Thymus (tissue), 14 donors: ENCODE measurements at places on chromosomes 3 and 15.

DNA sequence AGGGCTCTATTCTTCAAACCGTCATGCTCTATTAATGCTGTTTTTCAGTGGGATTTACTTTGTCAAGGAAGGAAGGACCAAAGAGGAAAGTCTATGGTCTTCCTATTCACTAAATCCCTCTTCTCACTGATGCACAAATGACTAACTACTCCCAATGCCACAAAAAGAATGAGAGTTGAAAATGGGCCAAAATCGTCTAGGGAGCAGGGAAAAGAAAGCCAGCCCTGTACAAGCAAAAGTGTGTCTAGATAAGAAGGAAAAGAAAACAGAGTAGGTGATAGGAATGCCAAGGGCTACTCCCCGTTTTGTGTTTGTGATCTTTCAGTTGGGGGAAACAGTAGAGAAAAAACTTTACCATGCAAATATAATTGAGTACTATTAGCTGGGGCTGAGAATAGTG lies 97.2 kb upstream of the TMCO5A start:
- no peak for DNase-seq
- no peak overlapping the region for H3K27ac ChIP-seq
- H3K4me3 ChIP-seq: no peak overlapping the region

- no peaks in the 10 kb centered on the region for H3K4me1 ChIP-seq
- no peak overlapping the region for H3K4me3 ChIP-seq
- H3K27ac ChIP-seq: no peak overlapping the region
- no peaks in the 10 kb centered on the region for H3K27me3 ChIP-seq
- H3K36me3 ChIP-seq: no peaks in the 10 kb centered on the region
These were observed 61.6 kb upstream of the EIF1B start for GRCh38 chr3:40247714-40248454.

DNA sequence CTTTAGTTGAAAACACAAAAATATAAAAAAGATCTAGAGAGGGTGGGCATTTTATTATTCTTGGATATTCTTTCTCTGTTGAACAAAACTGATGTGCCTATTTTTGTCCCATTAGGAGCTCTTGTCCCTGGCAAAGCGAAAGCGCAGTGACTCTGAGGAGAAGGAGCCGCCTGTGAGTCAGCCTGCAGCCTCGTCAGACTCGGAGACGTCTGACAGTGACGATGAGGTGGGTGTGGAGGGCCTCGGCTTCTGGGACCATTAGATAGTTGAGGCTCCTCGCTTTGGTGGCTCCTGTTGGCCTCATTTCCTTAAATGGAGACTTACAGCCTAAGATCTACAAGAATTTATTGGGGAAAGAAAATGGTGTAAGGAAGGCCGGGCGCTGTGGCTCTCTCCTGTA lies 21.3 kb downstream of the RTF1 start:
- DNase-seq: no peak
- no peak overlapping the region for H3K27ac ChIP-seq
- no peaks in the 10 kb centered on the region for H3K4me1 ChIP-seq
- H3K4me3 ChIP-seq: no peak overlapping the region
- peaks cover 27% of the 10 kb centered on the region for H3K36me3 ChIP-seq

GRCh38 chr3:16289144-16289889 lies 24.3 kb downstream of the OXNAD1 start:
- no peak for DNase-seq
- no peaks in the 10 kb centered on the region for H3K27me3 ChIP-seq
- H3K36me3 ChIP-seq: peaks cover 34% of the 10 kb centered on the region

DNA sequence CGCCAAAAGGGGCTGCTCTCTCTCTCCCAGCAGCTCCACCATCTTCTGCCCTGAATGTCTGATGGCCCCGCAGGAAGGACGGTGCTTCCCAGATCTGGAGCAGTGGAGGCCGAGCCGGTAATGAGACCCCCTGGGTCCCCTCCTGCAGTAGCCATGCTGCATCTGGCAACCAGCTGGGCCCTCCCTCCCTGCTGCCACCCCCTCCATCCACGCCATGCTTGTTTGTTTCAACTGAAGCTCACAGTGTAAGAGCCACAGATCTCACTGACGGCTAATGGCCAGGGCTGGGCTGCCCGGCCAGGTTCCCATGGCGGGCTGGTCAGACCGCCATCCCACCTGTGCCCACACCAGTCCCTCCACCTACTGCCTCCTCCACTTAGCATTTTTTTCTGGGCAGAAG lies 260.8 kb downstream of the UACA start:
- no peak overlapping the region for H3K27ac ChIP-seq
- no peak for DNase-seq
- no peaks in the 10 kb centered on the region for H3K36me3 ChIP-seq
- peaks cover 19% of the 10 kb centered on the region for H3K27me3 ChIP-seq
- peaks cover 60% of the 10 kb centered on the region for H3K4me1 ChIP-seq

GRCh38 chr3:171838218-171838720 lies 4.9 kb upstream of the TMEM212 start:
- H3K36me3 ChIP-seq: no peaks in the 10 kb centered on the region
- H3K27ac ChIP-seq: no peak overlapping the region
- H3K27me3 ChIP-seq: no peaks in the 10 kb centered on the region
- DNase-seq: no peak
- H3K4me1 ChIP-seq: no peaks in the 10 kb centered on the region

DNA sequence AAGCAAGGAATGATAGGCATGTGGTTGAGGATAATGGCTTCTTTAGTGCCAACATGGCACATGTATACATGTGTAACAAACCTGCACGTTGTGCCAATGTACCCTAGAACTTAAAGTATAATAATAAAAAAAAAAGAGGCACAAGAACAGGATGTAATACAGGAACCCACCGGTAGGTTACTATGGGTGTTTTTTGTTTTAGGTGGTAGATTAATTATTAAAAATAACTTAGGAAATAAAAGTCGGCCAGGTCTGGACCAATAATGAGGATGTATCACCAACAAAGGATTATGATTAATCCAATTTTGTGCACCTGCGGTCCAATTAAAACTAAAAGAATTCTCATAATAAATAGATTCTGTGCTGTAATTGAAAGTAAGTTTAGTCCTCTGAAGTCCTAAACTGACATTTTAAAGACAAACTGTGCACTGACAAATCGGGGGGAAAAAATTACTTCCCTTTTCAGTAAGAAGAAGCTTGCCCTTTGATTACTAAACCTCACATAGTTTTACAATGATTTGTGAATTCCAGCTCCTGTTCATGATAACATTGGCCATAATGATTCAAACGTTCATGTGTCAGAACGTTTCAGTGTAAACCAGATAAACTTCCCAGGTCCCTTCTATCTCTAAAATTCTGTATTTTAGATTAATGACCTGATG lies 62.2 kb downstream of the CASR start:
- H3K4me1 ChIP-seq: no peaks in the 10 kb centered on the region
- no peaks in the 10 kb centered on the region for H3K36me3 ChIP-seq
- H3K27me3 ChIP-seq: no peaks in the 10 kb centered on the region
- DNase-seq: no peak
- no peak overlapping the region for H3K4me3 ChIP-seq
- no peak overlapping the region for H3K27ac ChIP-seq

DNA sequence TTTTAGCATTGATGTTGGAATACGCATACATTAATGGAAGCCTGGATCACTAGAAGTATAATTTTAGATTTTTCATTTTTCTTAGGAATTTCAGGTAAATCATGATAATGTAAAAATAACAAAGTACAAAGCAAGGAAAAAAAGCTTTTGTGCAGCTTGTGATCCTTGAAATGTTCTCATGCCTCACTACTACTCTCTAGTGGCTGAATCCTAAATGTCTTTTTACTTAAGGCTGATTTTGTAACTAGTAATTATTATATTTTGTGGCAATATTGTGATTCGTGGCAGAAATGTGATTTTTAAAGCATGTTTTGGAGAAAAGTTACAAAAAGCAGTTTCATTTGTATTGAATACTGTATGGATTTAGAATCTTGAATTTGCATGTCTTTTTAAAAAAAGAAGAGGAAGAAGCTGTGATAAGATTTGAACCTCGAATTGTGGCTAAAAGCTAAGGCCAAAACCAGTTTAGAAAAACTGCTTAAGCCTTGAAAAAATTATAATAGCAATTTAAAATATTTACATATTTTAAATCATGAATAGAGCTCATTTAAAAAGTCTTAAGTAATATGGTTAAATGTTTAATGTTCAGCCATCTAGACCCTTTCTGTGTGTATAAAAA lies 39.0 kb downstream of the U2SURP start:
- no peak overlapping the region for H3K27ac ChIP-seq
- H3K4me1 ChIP-seq: no peaks in the 10 kb centered on the region
- no peak overlapping the region for H3K4me3 ChIP-seq
- H3K36me3 ChIP-seq: peaks cover 70% of the 10 kb centered on the region
- DNase-seq: no peak

DNA sequence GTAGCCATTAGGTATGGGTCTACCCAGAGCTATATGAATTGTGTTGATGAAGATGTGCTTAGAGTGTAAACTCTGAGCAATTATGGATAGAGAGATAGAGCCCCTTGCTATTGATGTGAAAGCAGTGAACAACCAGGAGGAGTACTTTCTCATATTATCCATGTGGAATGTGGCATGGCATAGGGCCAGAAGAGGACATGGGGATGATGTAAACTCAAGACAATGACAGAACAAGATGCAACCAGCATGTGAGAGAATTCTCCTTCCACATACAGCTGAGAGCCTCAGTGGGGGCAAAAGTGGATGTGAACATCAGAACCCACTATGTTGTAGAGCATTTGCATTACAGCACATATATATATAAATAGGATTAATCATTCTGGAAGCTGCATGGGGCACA lies 36.4 kb upstream of the BNC1 start:
- H3K36me3 ChIP-seq: no peaks in the 10 kb centered on the region
- no peaks in the 10 kb centered on the region for H3K27me3 ChIP-seq
- H3K4me1 ChIP-seq: no peaks in the 10 kb centered on the region
- DNase-seq: no peak
- H3K4me3 ChIP-seq: no peak overlapping the region
- H3K27ac ChIP-seq: no peak overlapping the region

DNA sequence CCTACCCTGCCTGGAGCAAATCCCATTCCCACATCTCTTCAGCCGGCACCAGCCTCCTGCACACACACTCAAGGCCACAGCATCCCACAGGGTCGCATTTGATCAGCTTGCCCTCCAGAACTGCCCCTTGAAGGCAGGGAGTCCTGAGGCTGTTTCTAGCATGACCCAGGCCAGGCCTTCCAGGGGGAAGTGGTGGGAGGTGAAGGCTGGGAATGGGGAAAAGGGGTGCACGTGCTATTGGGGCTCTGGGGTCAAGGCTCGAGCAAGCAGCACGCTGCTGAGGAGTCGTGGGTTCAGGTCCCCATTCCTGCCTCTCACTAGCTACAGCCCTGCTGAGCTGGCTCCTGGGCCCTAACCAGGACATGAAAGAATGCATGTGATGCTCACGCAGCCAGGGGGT lies 24.9 kb downstream of the SEMA7A start:
- DNase-seq: no peak
- H3K27me3 ChIP-seq: no peaks in the 10 kb centered on the region
- peaks cover 36% of the 10 kb centered on the region for H3K36me3 ChIP-seq

- no peaks in the 10 kb centered on the region for H3K36me3 ChIP-seq
- H3K4me3 ChIP-seq: no peak overlapping the region
- DNase-seq: no peak
- H3K27ac ChIP-seq: no peak overlapping the region
- no peaks in the 10 kb centered on the region for H3K4me1 ChIP-seq
These were observed 61.8 kb upstream of the P3H2 start for GRCh38 chr3:190182418-190183043.

DNA sequence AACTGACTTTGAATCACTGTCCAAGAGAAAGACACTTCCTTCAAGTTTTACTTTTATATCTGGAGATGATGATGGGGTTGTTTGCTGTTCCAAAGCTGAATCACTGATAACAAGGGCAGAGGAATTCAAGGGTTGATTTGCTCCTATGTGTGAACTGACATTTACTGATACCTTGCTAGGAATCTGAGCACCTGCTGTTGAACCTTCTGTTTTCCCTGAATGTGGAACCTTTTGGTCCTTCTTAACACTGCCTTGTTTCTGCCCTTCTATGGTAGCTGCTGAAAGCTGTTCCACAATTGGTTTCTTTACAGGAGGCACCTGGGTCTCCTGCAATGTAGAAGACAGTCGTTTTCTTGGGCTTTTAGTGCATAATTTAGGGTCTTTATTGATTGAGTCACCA lies 102.0 kb upstream of the NEDD4 start:
- no peak for DNase-seq
- H3K27ac ChIP-seq: no peak overlapping the region
- H3K4me1 ChIP-seq: no peaks in the 10 kb centered on the region
- no peak overlapping the region for H3K4me3 ChIP-seq

- H3K4me1 ChIP-seq: no peaks in the 10 kb centered on the region
- no peaks in the 10 kb centered on the region for H3K36me3 ChIP-seq
- no peak overlapping the region for H3K27ac ChIP-seq
- H3K4me3 ChIP-seq: no peak overlapping the region
- no peak for DNase-seq
These were observed 13.5 kb upstream of the GRAMD1C start for GRCh38 chr3:113825090-113825489.

DNA sequence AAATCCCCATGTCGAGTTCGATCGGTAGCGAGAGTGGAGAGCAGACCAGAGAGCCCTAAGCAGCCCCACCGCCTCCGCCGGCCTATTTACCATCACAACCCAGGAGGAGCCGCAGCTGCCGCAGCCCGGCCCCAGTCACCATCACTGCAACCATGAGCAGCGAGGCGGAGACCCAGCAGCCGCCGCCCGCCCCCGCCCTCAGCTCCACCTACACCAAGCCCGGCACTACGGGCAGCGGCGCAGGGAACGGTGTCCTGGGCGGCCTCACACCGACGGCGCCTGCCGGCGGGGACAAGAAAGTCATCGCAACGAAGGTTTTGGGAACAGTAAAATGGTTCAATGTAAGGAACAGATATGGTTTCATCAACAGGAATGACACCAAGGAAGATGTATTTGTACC lies 89.5 kb upstream of the TPM1 start:
- no peak for DNase-seq
- peaks cover 8% of the 10 kb centered on the region for H3K27me3 ChIP-seq
- H3K4me1 ChIP-seq: no peaks in the 10 kb centered on the region

DNA sequence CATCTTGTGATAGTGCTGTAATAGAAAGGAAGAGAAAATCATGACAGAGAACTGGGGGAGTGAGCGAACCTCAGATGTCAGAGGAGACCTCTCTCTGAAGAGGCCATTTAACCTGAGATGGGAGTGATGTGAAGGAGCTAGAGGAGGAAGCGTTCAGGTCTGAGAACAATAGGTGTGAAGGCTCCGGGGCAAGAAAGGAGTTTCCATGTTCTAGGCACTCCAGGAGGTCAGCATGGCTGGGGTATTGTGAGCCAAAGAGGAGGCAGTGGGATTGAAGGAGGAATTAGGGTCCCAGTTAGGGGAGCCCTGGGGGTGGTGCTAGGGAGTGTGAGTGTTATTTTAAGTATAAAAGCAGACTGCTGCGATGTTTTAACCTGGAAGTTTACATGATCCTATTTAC lies 8.8 kb upstream of the FILIP1L start:
- no peak overlapping the region for H3K27ac ChIP-seq
- no peaks in the 10 kb centered on the region for H3K27me3 ChIP-seq

DNA sequence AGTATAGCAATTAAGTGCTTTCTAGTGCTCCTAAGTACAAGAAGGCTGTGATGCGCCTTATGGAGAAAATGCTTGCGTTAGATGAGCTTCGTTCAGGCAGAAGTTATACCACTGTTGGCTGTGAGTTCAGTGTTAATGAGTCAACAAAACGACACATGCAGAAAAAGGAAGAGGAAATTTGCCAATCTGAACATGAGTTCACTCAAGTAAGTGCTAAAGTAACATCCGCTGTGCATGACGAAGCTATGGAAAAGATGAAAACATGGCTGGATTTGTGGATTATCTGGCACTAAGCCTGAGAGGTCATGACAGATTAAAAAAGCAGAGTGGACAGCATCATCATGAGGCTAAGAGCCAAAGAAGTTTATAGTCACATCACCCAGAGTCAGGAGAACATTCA lies 36.9 kb downstream of the SH3BP5 start:
- H3K4me1 ChIP-seq: peaks cover 53% of the 10 kb centered on the region
- no peaks in the 10 kb centered on the region for H3K27me3 ChIP-seq
- H3K4me3 ChIP-seq: no peak overlapping the region
- DNase-seq: no peak
- peaks cover 3% of the 10 kb centered on the region for H3K36me3 ChIP-seq
- H3K27ac ChIP-seq: no peak overlapping the region
